ENCODE measurements at places on chromosomes 7 and 10.

- DNase-seq, result no peak
Observed at GRCh38 chr7:43757073-43757720, 1.3 kb upstream of the BLVRA start.

- DNase-seq, result no peak
Observed at GRCh38 chr7:150398965-150399320, 19.8 kb downstream of the ZNF775 start.

DNA sequence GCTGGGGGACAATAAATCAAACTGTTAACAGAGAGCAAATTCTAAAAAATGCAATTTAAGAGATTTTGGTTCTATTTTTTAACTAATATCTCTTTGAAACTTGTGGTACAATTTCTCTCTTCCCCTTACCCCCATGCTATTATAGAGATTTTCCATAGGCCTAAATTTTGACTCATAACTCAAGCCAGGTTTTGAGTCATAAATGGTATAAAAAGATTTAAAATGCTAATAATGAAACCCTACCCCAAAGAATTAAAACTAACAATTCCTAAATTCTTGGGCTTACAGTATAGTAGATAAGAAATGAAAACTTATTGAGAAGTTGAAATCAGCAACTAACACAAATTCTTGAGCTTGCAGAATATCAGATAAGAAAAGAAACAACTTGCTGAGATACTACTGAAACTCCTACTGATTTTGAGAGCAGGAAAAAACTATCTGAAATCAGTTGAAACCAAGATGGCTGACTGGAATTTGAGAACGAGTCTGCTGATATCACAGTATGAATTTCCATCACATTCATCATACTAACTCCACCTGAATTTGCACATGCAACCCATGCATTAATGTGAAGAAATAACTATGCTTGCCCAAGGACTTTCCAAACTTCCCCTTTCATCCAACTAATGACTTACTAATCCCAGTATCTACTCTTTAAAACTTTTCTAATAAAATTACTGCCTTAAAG is 36.3 kb downstream of the POT1 start:
- no peak for DNase-seq

GRCh38 chr10:83572036-83572435 is 567.3 kb upstream of the GHITM start:
- DNase-seq, result no peak

GRCh38 chr7:22677680-22678079 is 49.3 kb upstream of the IL6 start:
- DNase-seq, result no peak

DNA sequence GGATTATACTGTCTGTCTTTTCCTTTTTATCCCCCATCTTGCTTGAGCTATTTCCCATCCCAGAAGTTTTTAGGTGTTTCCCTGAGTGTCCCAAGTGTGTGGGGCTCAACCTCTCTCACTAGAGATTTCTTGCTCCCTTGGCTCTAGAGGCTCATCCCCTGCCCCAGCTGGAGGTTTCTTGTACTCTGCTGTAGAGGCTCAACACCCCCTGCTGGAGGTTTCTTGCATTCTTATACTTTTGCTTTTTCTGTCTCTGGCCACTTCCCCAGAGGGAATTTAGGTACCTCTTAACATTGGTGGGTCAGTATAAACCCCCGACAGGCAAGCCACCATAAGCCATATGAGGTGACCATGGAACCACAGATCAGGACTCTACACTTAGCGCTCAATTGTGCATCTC is 114.2 kb upstream of the FAM3C start:
- no peak for DNase-seq

GRCh38 chr10:21171197-21171935 is 274.3 kb upstream of the NEBL start:
- DNase-seq, result no peak

DNA sequence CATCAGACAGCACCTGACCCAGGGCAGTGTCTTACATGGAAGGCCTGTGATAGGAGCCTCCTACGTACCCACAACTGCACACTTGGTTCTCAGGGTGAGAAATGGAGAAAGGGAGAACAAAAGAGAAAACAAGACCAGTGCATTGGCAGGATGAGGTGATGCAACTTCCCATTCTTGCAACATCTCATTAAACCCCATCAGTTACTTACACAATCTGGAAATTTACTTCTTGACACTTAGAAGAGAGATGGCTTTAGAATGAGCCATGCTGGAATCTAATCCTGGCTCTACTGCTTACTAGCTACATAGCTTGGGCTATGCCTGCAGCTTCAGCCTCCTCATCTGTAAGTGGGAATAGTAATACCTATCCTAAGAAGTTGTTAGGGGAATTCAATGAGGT is 391.7 kb downstream of the KCNMA1 start:
- DNase-seq, result no peak

- no peak for DNase-seq
Observed at GRCh38 chr7:113440173-113440572, 321.8 kb upstream of the SMIM30 start.

DNA sequence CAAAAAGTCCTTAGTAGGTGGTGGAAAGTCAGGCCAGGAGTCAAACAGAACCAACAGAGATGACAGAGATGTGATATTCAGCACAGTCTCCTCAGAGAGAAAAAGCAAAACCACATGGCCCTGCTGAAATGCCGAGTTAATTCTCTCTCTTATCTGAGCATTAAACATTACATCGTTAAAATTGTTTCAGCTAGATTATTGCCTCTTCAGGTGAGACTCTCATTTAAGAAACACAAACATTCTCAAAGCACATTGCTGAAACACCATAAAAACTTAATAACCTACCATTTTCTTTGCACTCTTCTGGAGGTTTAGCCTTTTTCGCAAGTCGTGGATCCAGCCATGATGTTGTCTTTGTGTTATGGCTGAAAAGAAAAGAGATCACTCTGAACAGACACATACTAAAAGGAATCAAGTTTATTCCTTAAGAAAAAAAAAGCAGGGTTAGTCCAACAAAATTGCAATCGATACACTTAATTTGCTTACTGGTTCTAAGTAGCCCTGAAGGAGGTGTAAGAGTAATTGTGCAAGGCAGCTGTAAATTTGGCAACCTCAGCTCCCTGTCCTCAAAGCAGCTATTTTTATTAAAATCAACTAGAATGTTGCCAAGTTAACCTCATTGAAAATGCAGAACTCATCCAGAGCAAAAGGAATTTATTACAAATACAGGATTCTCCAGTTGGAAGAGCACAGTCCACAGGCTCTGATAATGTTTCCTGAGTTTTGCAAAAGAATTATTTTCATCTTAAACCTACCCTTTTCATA is 691.1 kb downstream of the PHTF2 start:
- no peak for DNase-seq

DNA sequence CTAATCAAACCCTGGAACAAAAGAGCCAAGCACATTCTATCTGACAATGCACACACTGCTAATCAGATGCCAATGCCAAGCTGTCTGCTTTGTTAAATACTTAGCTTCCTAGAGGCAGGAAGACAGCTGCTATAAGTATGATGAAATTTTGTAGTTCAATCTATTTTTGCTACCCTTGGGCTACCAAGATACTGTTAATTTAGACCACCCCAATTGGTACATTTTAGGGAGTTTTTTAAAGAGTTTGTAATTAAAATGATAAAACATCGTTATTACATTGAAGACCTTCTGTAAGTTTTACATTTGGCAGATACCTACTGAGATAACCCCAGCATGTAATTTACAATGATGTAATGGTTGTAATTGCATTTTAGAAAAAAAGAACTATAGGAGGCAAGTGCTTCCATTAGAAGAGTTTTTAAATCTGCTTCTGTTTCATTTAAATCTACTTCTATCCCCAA is 268.5 kb downstream of the ADK start:
- no peak for DNase-seq

GRCh38 chr7:73308074-73308664 is 457 bp downstream of the NSUN5 start:
- DNase-seq, result no peak

DNA sequence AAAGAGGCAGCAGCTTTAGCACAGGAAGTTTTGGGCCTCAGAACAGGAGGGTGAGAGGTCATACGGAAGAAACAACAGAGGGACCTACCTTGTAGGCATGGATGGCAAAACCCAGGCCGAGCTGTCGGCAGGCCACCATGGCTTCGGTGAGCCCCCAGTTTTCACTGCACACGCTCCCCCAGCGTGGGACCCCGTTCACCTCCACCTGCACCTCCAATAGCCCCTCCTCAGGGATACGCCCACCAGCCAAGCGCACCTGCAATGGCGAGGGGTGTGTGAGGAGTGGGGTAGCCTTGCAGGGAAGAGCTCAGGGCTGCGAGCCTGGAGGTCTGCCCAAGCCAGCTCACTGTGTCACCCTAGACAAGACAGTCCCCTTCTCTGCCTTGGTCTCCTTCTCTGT is 11.3 kb downstream of the LOXL4 start:
- no peak for DNase-seq

DNA sequence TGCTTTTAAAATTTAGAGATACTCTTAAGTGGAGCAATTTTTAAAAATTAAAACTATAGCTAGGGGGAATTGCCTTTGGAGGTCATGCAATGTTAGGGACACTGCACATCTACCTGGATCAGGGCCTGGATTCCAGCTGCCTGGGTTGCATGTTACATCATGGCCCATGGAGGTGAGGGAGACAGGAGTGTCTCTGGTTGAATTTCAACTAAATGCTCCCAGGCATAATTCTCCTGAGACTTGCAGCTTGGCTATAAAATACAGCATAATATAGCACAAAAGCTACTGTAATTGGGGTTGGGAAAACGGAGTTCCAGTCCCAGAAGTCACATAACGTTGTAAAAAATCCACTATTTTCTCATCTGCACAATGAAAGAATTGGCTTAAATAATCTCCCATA is 782.5 kb downstream of the LRMDA start:
- DNase-seq, result no peak

- no peak for DNase-seq
Observed at GRCh38 chr7:17320102-17320497, 21.6 kb downstream of the AHR start.

DNA sequence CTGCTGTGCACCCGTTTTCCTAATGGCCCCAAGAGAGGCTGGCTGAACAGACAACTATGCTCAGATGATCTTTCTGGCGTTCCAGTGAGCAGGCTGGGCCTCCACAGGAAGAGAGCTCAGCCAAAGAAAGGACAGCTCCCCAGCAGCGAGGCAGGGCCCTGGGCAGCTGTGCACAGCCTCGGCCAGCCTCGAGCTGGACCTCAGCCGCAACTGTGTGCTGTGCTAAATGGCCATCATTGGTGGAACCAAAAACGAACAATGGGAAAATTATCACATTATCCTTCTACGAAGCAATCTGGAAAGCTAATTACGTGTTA is 97.5 kb downstream of the CTBP2 start:
- no peak for DNase-seq

DNA sequence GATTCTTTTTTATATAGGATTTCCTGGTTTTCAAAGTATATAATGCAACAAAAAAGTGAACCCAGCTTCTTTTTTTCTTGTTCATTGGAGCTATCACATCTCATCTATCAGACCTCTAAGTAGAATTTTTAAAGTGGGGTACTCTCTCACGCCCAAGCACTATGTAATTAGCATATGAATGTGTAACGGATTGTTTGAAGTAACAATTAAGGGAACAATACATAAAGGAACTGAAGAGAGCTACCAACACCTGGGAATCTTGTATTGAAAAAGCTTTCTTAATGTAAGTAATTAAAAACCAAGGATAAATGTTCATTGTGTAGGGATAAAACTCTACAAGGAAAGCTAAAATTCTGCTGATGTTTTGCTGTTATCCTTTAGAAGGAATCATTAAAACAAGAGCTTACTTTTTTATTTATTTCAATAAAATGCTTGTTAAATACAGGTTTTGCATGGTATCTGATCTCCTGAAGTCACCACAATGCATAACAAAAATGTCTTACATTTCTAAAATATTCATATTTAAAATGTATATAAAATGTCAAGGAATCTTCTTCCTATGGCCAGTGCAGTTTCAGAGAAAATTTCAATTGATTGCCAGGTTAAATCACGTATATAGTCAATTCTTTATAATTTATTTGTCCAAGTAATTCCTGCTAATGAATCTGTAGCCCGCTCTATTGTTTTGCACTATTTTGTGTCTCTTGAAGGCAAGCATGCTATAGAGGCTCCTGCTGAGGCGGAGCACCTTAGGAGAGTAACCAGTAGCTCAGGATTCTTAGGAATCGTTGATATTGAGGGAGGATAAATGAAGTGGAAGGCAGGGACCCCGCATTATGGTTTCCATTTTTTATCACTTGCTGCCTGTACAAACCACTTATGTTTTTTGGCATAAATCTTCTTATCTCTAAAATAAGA is 51.6 kb downstream of the PTPRZ1 start:
- DNase-seq, result no peak

GRCh38 chr10:124878457-124878739 is 63.5 kb upstream of the ZRANB1 start:
- no peak for DNase-seq

- no peak for DNase-seq
Observed at GRCh38 chr7:4774658-4775249, 669 bp upstream of the AP5Z1 start.

DNA sequence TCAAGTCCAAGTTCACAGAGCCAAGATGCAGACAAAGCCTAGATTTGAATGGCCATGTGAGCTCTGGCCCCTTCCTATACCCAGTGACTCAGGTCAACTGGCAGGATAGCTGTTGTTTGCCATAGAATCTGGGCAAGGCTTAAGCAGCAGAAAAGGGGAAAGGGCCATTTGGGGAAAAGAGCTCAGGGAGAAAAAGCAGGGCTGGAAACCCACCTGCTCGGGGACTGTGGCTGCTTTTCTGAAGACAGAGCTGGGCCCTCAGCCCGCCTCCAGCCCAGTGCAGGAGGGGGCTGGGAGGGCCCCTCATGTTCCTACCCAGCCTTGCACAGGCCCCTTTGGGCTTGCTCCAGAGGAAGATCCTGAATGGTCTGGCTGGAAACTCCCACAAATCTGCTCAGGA is 32.6 kb upstream of the HABP2 start:
- no peak for DNase-seq

DNA sequence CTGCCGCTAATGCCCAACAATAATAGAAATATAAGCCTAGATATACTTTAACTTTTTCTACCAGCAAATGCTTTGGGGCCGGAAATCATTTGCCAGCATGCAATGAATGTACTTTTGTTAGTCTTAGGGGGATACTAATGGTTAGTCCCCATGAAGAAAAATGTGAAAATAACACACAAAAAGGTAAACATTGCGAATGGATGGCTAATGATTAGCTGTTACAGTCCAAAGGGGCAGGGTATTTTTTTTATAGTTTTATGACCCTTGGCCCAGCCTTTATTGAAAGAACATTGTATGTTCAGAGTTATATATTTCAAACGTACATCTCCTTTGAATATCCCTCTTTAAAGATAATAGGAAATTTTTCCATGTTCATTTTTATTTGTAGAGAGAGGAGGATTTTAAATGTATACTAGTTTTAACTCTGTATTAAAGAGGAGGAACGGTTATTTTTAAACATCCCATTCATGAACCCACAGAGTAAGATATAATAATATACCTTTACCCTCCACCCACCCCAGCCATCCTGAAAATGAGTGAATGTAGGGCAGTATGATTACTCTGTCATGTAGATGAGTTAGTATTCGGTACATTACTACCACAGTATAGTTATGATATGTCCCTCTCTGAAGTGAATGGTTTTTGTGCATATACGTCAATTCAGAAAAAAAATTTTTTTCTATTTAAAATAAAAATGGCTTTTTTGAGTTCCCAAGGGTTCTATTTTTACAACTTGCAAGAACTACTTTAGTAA is 63.6 kb downstream of the ARID5B start:
- no peak for DNase-seq

All from activated CD4-positive, CD25-positive, alpha-beta regulatory T cell treated with anti-CD3 and anti-CD28 coated beads, Interleukin-2, amount 50 U/mL, for 72 hours (primary cell).